Effector memory CD8-positive, alpha-beta T cell (primary cell): ENCODE measurements at places on chromosomes 11 and 22.

DNA sequence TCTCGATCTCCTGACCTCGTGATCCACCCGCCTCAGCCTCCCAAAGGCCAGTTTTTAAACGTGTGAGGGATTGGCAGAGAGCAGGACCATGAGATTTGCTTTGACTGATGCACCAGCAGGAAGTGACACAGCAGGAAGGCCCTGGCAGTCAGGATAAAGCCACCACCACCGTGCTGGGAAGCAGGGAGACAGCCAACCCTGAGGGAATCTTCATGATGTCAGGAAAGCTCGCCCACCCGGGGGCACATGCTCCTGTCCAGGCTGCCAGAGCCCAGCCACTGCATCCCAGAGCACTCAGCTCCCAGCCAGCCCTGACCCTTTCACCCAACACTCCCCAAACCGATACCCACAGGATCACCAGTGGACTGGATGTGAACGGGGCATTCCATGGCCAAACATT, 6.1 kb downstream of the TUBGCP6 start:
- no peak for DNase-seq

DNA sequence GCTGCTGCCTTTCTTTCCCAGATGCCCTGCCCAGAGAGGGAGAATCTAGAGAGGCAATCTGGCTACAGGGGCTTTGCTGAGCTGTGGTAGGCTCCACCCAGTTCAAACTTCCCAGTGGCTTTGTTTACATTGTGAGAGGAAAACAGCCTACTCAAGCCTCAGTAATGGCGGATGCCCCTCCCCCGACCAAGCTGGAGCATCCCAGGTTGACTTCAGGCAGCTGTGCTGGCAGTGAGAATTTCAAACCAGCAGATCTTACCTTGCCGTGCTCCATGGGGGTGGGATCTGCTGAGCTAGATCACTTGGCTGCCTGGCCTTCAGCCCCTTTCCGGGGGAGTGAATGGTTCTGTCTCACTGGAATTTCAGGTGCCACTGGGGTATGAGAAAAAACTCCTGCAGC, 12.2 kb downstream of the BDNF start:
- DNase-seq, result no peak

GRCh38 chr11:19800162-19800561, 87.5 kb downstream of the NAV2 start:
- DNase-seq, result no peak

DNA sequence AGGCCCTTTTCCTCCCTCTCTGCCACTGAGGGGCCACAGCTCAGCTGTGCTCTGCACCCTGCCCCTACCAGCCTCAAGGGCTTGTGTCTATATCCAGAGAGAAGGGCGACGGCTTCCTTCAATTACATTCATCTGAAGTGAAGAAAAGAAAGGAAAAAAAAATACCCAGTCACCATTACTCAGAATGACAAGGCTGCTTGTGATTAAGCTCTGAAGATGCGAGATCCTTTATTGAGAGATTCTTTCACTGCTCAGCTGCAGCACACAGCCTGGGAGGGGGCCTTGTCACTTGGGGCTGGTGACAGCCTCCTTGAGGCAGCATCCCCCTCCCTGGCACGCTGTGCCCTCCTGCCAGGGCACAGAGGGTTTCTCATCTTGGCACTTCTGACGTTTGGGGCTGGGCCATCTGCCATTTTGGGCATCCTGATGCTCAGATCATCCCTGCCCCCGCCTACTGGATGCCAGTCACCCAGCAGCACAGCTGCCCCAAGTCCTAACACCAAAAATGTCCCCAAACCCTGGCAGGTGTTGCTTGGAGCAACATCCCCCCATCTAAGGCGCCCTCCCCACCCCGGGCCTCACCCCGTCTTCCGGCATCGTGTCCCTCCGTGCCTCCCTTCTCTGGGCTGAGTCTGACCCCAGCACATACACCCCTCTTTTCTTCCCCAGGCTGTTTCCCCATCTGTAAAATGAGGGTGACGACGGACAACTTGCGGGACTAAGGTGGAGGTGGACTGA, 1394.7 kb downstream of the BRD1 start:
- no peak for DNase-seq

GRCh38 chr11:45897556-45897955, 9.5 kb downstream of the FREY1 start:
- DNase-seq, result no peak

GRCh38 chr11:118243993-118244762, 8.0 kb downstream of the MPZL3 start:
- DNase-seq, result no peak

DNA sequence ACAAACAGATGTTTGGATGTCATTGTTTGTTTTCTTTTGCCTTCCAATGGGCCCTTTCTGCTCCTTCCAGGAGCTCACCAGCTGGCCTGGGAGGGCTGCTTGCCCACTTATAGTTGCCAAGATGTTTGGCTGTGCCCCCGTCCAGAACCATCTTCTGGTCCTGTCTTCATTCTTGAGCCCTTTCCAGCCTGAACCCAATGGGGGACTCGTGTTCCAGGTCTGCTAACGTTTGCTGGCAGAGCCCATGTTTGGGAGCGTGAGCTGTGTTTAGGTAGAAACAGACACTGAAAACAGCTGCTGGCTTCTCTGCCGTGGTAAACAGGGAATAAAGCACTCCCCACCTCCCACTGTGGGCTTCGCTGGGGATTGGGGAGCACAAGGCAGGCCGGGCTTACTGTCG, 83.2 kb upstream of the SYT13 start:
- no peak for DNase-seq

GRCh38 chr22:39219071-39220039, 25.4 kb downstream of the PDGFB start:
- no peak for DNase-seq

DNA sequence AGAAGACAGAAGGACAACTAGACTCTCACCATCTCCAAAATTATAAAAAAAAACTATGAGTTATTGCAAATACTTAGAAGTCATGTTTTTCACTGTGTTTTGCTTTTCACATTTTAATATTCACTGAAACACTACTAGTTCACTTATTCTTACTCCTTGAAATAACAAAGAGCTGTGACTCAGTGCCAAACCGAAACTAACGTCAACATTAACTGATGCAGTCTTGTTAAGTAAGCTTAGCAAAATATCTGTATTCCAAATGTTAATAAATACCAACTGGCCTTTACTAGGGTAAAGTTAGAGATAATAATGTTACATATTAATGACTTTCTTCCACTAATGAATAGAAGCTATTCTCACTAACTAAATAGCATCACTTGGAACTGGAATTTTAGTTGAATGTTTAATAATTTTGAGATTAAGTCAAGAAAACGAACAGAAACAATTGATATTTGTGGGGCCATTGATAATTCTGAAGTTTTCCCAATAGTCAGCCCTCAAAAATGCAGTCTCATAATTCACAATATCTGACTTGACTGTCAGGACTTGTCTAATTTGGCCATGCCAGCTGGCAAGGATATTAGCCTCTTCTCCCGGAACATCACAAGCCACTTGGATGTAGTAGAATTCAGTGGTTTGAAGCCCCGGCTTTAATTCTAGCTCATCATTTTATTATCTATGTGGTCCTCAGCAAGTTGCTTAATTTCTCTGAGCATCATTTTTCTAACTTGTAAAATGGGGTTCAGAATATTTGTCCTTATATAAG, 230.1 kb upstream of the DDI1 start:
- no peak for DNase-seq

DNA sequence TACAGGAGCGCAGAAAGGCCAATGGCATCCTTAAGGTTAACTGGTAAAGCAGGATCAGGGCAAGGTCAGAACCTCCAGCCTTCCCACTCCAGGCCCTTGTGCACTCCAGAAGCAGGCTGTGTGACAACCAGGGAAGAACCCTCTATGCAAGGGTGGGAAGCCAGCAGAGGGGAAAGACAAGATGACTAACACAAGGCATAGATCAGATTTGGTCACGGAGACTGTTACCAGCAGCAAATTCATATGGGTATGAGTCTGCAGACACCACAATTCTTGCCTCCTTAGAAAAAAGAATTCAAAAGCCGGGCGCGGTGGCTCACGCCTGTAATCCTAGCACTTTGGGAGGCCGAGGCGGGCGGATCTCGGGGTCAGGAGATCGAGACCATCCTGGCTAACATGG, 39.8 kb upstream of the MTNR1B start:
- no peak for DNase-seq

DNA sequence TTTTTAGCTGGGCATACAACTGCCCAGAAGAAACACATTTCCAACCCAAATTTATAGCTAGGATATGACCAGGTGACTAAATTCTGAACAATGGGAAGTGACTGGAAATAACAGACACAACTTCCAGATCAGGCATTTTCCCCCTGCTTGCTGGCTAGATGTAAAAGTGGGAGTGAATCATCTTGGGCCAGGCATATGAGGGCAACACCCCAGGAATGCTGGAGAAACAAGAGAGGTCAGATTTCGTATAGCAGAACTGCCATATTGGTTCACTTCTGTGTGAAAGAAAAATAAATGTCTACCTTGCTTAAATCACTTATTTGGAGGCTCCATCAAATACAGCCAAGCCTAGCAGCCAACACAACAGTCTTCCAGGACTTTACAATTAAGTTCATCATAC, 7.4 kb downstream of the ATL3 start:
- no peak for DNase-seq

DNA sequence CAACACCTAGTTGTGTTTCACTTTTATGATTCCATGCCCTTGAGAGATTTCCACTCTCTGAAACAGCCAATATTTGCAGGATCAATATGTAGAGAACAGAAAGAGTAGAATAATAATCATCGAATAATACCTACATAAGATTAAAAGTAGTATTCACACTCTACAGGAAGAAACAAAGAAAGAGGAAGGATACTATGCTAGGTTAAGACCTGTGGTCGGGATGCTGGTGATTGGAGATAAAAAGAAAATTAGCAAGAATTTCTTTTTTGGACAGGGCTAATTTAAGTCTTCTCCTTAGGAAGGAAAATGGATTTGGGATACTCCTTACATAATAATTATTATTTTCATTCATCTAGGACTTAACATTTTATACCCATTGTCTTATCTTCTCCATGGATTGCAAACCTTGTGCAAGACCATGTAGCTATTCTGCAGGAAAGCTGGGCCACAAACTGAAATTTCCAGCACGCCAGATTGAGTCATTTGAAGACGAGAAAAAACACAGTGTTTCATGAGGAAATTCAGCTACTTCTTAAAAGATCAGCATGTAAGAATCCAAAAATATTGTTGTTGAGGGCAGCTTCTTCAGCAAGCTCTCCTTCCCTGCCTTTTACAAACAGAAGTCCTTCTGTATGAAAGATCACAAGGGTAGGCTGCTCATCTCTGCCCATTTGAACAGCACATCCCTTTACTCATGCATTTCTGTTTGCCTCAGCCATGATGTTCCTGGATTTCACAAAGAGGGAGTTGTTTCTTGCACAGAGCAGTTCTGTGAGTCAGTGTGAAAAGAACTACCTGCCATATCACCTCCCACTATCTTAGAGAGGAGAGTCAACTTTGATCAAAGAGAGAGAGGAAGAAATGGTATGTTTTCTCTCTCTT, 90.7 kb downstream of the FAM76B start:
- no peak for DNase-seq

DNA sequence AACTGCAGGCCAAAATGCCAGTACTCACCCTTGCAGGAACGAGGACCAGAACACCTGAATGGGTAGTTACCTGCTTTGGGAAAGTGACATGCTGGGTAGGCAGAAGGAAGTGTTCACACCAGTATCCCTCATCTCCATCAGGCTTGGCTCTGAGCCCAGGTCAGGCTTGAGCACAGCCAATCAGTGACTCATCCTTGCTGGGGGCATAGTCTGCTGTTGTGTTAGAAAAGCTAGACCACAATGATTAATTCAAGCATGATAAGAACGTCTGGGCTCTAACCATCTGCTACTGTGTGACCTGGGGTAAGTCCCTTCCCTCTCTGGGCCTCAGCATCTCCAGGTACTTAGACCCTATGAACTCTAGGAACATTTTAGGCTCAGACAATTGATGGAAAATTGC, 450.4 kb downstream of the MIAT start:
- DNase-seq, result no peak

DNA sequence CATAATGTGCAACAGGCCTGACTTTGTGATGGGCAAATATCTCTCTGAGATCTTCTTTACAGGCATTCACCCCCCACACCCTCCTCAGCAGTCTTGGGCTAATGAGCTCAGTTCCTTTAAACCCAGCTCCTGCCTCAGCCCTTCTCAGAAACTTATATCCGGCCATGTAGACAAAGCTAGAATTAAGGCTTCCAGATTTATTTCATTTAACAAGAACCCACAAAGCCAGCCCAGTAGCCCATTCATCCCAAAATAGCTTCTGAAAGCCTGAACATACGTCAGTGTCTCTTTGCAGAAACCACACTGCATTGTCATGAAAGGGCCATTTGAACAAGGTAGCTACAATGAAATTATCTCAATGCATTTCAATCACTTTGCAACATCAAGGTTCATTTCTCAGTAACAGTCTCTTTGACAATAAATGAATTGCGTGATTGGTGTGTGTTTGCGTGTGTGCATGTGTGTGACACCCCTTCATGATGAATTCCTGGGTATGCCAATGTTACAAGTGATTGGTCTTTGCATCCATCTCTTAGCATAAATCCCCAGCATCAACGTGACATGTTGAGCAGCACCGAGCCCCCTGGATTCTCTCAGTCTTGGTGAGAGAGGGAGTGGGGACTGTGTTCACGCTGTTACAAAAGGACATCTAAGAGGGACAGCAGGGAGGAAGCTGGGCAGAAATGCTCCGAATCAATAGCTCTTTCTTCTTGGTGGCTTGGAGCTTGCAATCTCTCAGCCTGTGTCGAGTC, 299.6 kb downstream of the KIRREL3 start:
- no peak for DNase-seq

DNA sequence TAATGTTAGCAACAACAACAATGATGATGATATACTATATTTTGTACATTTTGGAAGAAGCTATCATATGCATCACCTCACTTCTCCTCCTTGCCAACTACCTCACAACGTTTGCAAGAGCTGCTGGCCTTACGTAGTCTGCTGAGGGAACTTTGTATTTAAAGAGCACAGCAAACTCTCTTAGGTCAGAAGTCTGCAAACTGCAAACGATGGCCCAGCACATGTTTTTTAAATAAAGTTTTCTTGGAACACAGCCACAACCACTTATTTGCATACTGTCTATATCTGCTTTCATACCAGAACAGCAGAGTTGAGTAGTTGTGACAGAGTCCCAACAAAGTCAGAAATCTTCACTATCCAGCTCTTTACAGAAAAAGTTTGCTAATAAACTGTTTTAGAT, 261.7 kb downstream of the TENM4 start:
- no peak for DNase-seq

DNA sequence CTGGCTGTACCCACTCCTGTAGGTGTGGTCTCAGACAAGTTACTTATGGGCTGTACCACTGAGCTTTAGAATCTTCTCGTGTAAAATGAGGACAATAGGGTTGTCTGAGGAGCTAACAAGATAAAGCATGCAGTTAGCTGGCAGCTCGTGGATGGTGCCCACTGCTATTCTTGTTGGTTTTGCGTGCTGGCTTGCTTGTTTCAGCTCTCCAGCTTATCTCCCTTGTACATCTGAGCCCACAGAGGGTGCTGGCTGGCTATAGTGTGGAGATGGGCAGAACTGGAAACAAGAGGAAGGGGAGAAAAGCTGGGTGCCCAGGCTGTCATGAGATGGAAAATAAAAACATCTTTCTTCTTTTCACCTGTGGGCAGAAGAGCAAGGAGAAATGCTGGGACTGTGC, 46.5 kb upstream of the GALNT18 start:
- DNase-seq, result no peak

- DNase-seq, result peak; percentile 61
These were observed 36.6 kb upstream of the VPREB1 start for GRCh38 chr22:22207845-22208564.

- no peak for DNase-seq
These were observed 306.3 kb downstream of the CNTN5 start for GRCh38 chr11:99327066-99327465.

GRCh38 chr11:92759571-92760214, 209.8 kb upstream of the MTNR1B start:
- no peak for DNase-seq

- DNase-seq, result no peak
These were observed 92.8 kb upstream of the FIBIN start for GRCh38 chr11:26901162-26901561.
